Occipital lobe (tissue), 3 donors: ENCODE measurements at places on chromosomes 7 and 10.

- DNase-seq, result no peak
Observed at GRCh38 chr10:69668721-69669120, 38.7 kb downstream of the FAM241B start.

- no peak for DNase-seq
Observed at GRCh38 chr7:150931199-150931869, 46.8 kb downstream of the KCNH2 start.

- DNase-seq, result no peak
Observed at GRCh38 chr10:129058664-129059155, 408.3 kb upstream of the MGMT start.

DNA sequence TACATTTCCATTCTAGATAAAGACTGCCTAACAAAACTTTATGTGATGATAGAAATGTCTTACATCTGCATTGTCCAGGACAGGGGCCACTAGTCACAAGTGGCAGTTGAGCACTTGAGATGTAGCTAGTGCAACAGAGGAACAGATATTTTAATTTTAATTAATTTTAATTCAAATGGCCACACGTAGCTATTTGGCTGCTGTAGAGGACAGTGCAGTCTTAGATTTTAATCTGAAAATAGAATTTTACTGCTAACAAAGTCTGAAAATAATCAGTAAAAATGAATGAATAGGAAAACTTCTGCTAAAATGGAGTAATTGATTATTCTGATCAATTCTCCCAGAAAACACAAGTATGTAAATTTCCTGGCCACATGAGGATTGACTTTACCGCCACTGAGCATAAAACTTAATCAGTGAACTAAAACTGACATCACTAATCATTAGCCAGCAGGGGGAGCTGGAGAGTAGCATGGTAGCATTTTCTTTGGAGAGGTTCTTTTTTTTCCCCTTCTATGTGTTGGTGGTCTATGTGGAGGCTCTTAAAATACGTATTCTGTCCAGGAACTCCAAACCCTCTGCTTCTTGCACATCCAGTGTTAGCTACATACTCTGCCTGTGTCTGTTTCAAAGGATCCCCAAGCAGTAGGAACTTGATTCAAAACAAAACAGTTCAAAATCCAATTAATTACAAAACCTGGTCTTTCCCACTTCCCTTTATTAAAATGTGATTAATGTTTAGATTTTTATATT is 52.1 kb downstream of the TSPAN12 start:
- no peak for DNase-seq

GRCh38 chr7:84049071-84049836 is 145.3 kb downstream of the SEMA3A start:
- no peak for DNase-seq

DNA sequence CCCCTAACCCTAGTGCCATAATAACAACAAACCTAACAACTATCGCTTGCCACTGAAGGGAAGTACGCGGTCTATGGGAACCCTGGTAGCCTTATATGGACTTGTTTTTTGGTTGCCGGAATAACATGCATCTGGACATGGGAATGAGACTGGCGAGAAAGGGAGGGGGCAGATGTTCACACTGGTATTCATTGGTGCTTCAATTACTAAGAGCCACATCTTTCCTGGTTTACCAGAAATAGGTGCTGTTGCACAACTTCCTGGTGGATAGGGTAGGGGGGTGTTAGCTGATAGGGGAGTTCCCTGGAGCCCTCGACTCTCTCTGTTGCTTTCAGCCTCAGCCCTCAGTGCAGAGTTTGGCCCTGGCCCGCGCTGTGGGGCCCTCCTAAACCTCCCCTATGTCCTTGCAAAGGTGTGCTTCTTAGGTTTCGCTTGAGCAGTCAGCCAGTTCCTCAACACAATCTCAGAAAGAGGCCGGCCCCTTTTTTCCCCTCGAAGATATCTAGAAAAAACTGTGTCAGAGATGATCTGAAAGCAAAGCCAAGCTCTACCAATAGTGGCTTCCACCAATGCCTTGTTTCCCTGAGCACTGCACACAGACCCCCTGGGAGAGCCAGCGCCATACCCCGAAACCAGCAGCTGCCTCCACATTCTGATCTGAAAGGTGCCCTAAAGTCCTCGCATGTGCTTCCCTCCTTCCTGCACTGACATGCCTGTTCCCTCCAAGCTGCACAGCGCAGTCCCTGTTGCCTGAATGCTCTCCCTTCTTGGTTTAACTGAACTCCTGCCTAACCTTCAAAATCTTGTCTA is 13.5 kb downstream of the TBXAS1 start:
- no peak for DNase-seq

- no peak for DNase-seq
Observed at GRCh38 chr10:103874730-103875129, 19.4 kb upstream of the SH3PXD2A start.

- no peak for DNase-seq
Observed at GRCh38 chr7:46450886-46451285, 529.8 kb upstream of the IGFBP3 start.

- no peak for DNase-seq
Observed at GRCh38 chr7:45087301-45088145, 1.2 kb downstream of the NACAD start.

DNA sequence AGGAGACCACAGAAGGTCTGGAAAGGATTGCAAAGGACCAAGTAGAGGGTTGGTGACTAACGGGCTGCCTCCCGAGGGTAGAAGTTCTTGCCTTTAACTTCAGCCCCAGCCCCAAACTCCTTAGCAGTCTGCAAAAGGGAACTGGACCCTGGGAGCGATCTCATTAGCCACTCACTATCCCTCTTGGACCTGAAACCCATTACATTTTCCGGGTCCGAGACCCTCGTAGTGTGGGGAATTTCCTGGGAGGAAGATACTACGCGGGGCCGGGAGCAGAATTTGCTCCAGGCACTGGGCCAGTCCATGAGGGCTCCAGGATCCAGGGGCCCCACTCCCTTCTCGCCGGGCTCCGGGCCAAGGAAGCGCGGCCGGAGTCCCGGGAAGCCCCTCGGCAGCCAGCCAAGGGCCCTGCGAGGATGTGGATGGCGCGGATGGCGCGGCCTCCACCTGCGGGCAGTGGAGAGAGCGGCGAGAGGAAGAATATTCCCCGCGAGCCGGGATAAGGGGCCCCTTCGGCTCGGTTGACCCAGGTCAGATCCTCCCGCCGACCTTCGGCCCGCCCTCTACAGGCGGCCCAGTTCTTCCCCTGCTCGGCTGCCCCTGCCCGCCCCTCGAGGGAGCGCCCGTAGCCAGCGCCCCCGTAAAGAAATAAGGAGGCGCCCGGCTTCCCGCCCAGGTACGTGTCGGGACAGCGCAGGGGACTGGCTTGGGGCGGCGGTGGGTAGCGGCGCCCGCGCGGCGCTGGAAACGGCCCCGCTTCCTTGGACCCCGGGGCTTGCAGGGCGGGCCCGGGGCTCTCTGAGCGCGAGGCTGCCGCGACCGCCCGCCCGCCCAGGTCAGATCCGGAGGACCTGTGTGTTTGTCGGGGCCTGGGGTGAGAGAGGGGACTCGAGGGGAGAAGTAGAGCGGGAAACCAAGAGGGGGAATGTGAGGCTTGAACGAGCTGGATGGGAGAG is at the start of gene MYO3A:
Gene MYO3A, plus strand, starts transcription at position 577 of the 956 bp plus-strand sequence. CDS start 17,882 bp downstream, outside the sequence.
- DNase-seq, result no peak

DNA sequence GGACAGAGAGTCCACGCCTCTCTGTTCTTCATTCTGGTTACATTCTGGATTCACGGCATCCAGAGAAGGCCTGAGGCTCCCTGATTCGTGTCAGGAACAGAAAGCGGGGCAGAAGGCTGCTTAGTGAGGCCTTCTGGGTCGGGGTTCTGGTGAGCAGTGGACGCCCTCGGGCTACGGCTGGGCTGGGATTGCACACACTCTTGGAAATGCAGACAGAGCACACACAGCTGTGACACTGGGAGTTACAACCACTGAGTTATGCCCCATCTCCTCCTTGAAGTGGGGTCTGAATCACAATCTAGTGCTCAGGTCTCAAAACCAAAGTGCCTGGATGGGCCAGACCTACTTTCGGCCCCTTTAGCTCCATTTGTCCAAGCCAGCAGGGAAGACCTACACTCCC is 156.9 kb upstream of the GDF10 start:
- DNase-seq, result no peak
